ENCODE measurements at places on chromosomes 6 and 20.
A peak's percentile ranks its signal among the peaks of the same experiment; 100 is the strongest.

- no peak for DNase-seq
Observed at GRCh38 chr20:39518654-39519053, 556.5 kb downstream of the DHX35 start.

DNA sequence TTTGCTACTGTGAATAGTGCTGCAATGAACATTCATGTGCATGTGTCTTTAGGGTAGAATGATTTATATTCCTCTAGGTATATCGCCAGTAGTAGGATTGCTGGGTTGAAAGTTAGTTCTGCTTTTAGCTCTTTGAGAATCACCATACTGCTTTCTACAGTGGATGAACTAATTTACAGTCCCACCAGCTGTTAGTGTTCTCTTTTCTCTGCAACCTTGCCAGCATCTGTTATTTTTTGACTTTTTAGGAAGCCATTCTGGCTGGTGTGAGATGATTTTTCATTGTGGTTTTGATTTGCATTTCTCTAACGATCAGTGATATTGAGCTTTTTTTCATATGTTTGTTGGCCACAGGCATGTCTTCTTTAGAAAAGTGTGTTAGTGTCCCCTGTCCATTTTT, 40.0 kb downstream of the PLG start:
- DNase-seq = no peak

DNA sequence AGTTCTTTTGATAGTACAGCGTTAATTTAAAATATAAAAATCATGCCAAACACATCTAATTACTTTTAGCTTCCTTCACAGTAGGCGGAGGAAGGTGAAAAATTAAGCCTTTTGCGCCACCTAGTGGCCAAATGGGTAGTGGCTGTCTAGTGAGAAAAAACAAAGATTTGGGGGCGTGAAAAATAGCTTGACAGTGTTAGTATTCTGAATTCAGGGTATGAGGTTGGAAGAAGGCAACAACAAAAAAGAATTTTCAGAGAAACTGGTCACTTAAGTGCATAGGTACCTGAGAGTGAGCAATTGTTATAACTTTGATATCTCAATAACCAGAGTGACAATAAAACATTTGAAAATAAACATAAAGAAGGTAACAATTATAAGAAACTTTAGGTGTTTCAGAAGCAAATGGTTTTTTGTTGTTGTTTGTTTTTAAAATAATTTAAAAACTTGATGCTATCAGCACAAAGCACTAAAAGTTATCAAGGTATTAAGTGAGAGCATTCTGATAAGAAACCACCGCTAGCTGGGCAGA, 14.3 kb downstream of the PSMB9 start:
- DNase-seq = peak; percentile 78

DNA sequence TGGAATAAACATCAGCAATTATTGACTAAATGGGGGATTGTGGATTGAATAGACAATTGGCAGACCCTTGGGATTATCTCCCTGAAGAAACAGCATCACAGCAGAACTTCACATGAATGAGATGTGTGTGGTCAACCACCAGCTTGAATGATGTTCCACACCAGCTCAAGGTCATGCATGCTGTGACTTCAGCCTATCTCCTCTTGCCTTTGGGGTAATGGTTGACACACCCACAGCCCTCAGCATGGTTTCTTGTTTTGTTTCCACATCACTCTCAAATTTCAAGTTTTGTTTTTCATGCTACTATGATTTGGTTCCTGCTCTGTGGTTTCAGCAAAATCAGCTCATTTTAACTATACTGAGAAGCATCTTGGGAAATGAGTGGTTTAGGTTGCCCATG, 94.3 kb downstream of the PAK5 start:
- DNase-seq = no peak

DNA sequence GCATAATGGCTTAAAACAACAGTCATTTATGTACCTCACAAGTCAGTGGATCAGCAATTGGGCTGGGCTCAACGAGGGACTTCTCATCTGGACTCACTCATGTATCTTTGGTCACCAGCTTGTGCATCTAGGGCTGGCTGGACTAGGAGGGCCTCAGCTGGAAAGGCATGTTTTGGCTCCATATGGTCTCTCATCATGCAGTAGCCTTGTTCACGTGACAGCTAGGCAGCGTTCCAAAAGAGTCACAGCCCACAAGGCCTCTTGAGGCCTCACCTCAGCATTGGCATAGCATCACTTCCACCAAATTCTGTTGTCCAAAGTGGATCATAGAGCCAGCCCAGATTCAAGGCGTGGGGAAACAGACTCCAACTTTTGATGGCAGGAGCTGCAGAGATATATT, 110.1 kb downstream of the MAFB start:
- no peak for DNase-seq

DNA sequence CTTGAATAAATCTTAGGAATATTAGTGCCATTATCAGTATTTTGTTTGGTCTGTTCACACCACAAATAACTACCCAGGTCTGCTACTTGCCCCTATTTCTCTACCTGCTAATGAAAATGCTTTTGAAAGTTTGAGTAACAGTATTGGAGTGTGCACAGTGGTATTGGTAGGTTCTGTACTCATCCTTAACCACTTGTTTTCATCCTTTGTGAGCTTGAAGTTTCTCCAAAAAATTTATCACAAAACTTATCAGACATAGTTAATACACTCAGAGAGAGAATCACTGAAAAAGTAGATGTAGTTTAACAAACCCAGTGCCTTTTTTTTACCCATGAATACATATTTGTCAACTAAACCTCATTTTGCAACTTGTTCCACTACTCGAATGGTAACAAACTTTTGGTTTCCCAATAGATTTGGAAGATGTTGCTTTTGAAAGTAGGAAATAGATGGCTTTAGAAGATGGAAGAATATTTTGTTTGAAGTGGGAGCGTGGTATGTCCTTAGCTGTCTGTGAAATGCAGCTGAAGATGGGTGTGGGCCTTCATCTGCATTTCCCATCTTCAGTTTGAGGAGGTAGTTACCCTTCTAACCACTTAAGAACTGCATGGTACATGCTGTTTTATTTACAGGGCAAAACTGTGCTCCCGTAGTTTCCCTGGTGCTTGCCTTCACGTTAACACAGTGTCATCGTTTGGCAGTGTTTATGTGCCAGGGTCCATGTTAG, 9.0 kb downstream of the PTPN1 start:
- DNase-seq = no peak

GRCh38 chr6:39941138-39941537, 6.9 kb upstream of the MOCS1 start:
- no peak for DNase-seq

GRCh38 chr6:140071601-140072062, 697.2 kb upstream of the CITED2 start:
- no peak for DNase-seq

DNA sequence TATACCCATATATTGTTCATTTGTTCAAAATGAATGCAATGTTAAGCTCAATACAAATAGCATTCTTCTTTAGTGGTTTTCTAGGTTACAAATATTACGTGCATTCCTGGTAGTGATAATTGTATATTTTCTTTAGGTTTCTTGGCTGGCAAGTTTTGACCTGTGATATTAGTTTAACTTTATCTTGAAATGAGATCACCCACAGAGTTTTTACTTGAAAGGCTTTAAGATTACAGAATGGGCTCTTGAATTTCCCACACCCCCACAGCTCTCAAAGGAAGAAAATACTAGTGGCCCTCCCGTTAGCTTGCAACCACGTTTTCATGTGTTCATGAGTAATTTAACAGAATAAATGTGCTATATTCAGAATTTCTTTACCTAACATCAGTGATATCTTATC, 1315.5 kb upstream of the GJE1 start:
- DNase-seq = no peak

- no peak for DNase-seq
Observed at GRCh38 chr6:139508023-139508422, 133.6 kb upstream of the CITED2 start.

DNA sequence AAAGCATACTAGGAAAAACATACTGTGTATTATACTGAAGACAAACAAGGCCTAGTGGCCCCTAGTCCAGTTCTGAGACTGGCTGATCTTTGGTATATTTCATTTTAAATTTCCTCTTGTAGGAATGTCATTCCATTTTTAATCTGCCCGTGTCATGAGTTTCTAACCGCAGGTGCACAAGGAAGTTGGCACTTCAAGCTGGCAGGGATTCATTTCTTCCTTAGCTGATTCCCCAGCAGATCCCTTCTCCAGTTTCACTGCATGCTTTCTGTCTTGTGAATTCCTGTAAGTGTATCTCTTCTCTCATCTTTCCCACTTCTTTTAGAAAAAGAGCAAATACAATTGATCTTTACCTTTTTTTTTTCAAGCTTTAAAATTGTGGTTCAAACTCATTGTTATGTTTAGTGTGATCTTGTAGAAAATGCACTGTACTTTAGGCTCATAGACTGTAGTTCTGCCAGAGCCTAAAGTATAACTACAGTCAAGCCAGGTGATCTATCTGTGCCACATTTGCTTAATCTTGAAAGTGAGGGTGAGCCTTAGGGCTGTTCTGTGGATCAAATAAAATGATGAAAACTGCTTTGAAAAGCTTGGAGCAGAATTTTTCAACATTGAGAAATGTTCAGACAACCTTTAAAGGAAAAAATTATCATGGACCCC, 37.0 kb downstream of the RNF217 start:
- no peak for DNase-seq

DNA sequence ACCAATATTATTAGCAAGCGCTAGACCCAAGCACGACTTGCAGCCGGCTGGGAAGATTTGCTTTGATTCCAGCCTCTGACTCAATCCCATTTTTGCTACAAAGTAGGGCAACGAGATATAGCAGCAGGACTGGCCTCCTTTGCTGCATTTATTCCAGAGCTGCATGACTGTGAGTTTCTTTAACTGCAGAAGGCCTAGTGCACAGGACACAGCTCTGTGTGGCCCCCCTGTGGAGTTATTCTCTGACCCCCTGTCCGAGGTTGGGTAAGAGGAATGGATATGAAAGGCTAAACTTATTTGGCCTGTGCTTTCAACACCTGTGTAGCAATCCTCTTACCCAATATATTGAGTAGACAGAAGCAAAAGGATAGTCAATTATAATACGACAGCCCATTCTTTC, 133.3 kb upstream of the SPTLC3 start:
- DNase-seq = no peak

GRCh38 chr6:41656002-41656691, 17.9 kb downstream of the MDFI start:
- DNase-seq = no peak

GRCh38 chr6:39292637-39293036, 21.6 kb downstream of the KCNK17 start:
- no peak for DNase-seq

- DNase-seq = no peak
Observed at GRCh38 chr20:53925651-53926401, 144.6 kb downstream of the BCAS1 start.

- no peak for DNase-seq
Observed at GRCh38 chr6:88114838-88115237, 51.3 kb downstream of the CNR1 start.

GRCh38 chr6:91694016-91694654, 1107.3 kb upstream of the MAP3K7 start:
- DNase-seq = no peak

DNA sequence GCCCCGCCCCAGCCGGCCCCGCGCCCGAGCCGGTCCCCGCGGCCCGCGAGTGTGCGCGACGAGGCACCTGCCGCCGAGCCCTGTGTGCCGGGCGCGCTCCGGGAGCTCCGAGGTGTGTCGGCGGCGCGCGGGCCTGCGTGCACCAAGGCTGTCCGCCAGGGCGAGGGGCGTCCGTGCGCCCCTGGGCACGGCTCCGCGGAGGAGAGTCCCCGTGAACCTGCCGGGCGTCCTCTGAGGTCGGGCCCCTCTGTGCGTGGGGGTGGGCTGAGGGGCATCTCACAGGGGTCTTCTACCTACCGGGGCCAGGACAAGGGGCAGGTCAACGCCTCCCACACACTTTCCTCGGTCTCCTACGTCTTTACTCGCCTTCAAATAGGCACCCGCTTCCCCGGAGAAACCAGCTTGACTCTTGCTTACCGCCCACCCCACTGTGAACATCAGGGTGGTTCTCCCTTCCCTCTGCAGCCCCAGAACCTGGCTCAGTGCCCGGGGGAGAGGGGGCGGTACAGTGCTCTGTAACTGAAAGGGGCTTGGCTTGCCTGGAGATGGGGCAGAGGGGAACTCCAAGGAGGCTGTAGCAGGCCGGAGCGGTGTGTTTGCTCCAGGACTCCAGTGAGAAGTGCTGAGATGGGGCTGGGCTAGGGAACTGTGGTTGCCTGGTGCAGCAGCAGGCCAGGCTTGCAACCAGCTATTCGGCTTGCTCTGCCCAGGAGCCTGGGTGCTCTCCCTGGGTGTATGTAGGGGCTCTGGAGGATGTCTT, at the start of gene SAMD10:
TSS of gene SAMD10 (minus strand) at position 86 of the 760 bp plus-strand sequence. CDS start 175 bp downstream, outside the sequence.
- peak; percentile 84 for DNase-seq

DNA sequence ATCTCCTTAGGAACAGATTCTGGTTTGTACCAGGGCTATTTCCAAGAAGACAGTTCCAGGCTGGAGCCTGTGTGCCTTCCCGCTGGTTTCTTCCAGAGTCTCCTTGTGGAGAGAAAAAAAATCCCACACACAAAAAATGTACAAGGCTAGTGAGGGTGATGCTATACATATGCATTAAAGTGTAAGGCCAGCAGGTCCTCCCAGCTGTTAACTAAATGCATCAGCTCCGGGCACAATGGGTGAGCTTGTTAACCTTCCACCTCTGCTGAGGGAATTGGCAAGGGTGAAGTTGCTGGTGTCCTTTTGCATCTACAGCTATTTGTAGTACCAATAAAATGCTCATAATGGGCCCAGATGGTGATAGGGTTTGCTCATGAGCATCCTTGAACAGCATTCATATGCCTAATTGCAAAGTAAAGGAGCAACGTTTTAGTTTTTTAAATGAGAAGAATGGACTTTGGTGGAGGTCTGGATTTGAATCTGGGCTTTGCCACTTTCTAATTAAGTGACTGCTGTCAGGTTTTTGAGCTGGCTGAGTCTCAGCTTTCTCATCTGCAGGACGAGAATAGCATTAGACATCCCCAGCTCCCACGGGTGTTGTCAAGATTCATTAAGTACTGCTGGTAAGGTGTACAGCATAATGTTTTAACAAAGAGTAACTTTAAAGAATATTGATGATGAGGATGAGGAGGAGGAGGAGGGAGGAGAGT, 361.8 kb downstream of the QKI start:
- DNase-seq = no peak

GRCh38 chr6:448296-449056, 56.9 kb downstream of the IRF4 start:
- DNase-seq = no peak

DNA sequence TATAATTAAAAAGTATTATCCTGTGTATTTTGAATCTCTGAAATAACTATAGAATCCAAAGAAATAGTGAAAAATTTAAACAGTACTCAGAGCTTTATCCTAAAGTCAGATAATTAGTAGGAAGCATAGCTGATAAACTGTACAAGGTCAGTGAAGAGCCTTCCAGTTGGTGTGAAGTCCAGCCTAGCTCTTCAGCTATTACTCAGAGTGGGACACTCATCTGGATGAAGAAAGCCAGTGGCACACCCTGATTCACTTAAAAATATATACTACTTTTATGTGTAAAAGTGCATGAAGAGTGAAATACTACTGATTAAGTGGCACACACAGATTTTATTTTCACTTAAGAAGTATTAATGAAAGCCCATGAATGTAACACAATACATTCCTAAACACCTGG, 3.1 kb downstream of the IFNGR1 start:
- no peak for DNase-seq

Data from activated naive CD8-positive, alpha-beta T cell treated with anti-CD3 and anti-CD28 coated beads, Interleukin-2, amount 50 U/mL, for 16 hours (primary cell).